RPMI7951 (cell line): ENCODE measurements at places on chromosomes 13 and 19. TPM values are rescaled to one million over a fixed set of nuclear protein-coding genes. Genes with fewer than 3 reads are reported as not detected.
A peak's percentile ranks its signal among the peaks of the same experiment; 100 is the strongest.

DNA sequence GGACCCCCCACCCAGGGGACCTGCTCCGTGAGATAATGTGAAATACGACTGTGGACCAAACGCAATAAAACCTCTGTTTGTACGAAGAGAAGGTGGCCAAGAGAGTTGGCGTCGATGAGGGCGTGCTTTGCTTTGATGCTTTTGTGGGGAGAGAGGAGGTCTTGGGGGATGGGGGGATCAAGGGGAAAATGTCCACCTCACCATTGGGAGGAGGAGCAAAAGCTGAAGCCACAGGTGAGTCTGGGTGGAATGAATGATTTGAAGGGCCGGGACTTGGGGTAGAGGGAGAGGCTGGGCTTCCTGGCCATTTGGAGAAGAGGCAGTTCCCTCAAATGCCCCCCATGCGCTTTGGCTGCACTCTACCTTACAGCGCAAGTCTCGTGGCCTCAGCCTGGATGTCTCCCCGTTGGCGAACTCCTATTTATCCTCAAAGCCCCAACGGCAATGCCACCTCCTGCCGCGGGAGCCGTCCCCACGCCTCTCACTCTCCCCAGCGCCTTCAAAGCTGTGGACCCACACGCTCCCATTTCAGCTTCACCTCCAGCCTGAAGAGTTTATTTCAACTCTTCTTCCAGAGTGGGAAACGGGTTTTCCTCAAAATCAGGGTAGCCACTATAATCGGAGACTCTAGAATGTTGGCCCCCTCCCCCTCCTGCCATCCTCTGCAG lies 795 bp upstream of the ABCA7 start:
- DNase-seq, result no peak

DNA sequence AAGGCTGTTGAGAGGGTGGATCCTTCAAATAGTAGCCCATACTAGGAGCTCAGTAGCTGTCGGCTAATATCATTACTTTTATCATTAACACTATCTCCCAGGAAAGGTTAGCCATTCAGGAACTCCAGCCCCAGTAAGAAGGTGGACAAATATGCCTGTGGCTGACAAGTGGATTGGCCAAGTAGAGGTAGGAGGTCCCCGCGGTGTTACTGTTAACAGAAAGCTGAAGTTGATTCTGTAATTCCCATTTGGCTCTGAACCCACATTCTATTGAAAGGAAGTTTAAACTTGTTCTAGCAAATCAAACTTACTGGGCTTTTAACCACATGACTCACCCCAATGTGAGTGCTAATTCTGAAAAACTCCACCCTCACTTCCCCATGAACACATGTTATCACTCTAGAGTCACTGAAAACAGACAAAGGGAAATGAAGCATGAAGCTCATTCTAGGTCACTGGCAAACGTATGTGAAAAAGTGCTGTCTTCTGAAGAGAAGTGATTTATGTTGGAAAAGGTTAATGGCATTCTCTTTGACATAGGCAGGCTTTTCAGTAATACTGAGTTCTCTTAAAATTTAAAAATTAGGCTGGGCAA lies 273.5 kb downstream of the FGF14 start:
- DNase-seq, result peak; percentile 93

DNA sequence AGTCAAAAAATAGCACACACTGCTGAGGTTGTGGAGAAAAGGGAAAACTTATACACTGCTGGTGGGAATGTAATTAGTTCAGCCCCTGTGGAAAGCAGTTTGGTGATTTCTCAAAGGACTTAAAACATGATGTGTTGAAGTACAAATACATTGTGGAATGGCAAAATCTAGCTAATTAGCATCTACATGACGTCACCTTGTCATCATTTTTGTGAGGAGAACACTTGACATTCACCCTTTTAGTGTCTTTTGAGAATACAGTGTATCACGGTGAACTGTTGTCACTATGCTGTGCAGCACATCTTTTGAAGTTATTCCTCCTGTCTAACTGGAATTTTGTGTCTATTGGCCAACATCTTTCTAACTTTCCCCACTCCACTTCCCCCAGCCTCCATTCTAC lies 5.6 kb downstream of the OR7A10 start:
- DNase-seq, result no peak

GRCh38 chr19:47331931-47332547 lies at the start of gene C5AR2:
TSS of gene C5AR2 (plus strand) at chr19:47332175. CDS start at chr19:47340800, 8,625 bp downstream.
- peak; percentile 43 for DNase-seq

- DNase-seq, result no peak
Observed at GRCh38 chr19:35774274-35775045, 904 bp upstream of the ARHGAP33 start.

DNA sequence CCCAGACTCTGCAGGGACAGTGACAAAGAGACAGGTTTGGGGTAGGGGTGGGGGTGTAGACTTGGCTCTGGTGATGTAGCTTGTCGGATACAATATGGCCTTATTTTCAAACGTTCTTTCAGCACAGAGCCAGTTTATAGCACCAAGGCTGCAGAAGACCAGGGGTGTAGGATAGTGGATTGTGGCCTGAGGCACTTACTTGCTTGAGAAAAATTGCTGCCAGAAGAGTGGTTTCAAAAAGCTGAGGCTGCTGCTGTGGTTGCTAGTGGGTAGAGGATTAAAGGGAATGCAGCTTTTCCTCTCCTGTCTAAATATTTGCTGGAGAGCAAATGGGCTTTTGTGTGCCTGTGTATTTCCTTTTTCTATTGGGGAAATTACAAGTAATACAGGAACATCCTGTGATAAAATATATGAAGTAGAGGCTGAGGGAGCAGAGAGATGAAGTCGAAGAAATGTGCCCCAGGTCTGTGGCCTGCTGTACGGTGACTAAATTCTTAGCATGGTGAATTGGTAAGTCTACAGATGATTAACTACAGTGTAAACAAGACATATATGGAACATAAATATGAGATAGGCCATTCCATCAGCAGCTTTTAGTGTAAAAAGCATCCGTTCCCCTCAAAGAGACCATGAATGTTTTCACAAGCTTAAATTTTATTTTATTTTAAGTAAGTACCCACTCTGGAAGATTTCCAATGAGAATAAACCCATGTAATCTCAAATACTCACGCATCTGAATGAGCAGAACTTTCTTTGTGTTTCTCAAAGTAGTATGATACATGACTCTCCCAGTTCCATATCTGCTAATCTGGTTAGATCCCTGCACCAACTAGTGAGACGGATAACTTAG lies 112.9 kb downstream of the LRCH1 start:
- DNase-seq, result peak; percentile 76

DNA sequence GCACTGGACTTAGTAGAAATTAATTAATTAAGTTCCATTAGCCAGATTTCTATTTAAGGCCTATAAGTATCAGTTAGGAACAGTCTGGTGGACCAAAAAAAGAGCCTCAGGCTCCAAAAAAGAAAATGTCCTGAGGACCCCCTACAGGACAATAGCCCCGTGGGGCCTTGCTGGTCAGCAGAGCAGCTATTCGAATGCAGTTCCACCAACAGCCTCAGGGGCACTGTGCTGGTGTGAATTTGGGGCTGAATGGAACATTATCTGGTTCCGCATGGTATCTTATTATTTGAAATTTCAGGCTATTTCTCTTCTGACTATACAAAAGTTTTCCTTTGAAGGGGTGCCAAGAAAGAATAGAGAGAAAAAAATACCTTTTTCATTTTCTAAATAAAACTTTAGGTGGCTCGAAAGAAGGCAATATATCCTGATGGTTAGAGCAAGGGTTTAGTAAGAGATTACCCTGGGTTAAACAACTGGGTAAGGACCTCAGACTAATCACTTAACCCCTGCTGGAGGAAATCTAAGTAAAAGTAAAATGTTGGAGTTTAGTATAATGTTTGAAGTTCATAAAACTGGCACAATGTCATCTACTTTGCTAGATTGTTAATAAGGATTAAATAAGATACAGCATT lies 147.2 kb downstream of the MIPEP start:
- peak; percentile 24 for DNase-seq

- DNase-seq, result no peak
Observed at GRCh38 chr13:88223958-88224357, 552.8 kb downstream of the SLITRK5 start.

DNA sequence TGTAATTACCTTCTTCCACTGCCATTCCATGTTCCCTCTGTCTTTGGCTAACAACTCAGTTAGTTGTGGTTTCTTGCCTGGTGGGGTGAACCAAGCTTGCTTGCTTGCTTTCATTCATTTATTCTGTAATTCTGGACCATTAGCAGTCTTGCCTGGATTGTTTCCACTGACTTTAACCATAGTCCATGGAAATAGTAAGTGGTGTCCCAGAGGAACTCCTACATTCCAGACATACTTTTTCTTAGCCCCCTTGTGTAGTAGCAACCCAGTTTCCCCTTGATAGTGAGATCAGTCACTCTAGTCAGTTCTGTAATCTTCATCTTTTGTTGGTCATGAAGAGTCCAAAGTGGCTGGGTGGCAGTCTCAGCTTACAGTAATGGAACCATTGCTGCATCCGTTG lies 23.2 kb downstream of the PDS5B start:
- peak; percentile 3 for DNase-seq

DNA sequence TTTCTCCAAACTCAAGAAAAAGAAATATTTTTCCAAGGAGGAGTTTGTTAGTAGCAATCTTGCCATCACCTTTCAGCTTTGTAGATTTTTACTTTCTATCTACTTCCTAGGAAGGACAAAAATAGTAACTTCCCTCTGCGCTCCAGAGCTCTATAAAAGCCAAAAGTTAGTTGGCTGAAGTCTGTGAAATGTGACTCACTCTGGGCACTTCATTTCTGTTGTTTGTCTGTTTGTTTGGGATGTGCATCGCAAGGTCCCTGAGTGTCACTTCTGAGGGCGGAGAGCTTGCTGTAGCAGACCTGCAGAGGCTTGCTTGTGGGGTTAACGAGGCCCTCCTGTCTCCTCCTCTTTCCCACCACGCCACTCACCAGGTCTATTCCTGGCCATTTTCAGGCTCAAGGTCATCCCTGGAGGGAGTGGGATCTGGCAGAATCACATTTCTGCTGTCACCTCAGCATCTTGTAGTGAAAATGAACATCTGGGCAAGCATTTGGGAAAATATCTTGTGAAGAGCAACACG lies 307.6 kb downstream of the GPC6 start:
- DNase-seq, result no peak

DNA sequence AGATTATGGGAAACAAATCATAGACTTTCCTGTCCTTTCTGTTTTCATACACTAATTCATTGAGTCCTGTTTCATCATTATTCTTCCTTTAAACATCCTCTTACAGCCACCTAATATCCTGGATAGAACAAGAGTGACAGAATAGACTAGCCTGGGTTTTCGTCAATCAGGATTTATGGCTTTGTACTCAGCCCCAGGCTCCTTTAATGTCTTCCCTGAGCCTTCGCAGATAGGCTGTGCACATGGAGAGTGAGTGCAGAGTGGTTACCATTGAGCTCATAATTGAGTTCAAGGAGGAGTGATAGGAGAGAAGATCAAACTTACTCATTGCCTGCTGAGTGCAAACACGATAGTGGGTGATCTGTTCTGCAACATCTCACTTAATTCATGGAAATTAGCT lies 304.9 kb downstream of the TDRD3 start:
- DNase-seq, result no peak

- DNase-seq, result no peak
Observed at GRCh38 chr19:50334741-50335421, 5.7 kb upstream of the KCNC3 start.

DNA sequence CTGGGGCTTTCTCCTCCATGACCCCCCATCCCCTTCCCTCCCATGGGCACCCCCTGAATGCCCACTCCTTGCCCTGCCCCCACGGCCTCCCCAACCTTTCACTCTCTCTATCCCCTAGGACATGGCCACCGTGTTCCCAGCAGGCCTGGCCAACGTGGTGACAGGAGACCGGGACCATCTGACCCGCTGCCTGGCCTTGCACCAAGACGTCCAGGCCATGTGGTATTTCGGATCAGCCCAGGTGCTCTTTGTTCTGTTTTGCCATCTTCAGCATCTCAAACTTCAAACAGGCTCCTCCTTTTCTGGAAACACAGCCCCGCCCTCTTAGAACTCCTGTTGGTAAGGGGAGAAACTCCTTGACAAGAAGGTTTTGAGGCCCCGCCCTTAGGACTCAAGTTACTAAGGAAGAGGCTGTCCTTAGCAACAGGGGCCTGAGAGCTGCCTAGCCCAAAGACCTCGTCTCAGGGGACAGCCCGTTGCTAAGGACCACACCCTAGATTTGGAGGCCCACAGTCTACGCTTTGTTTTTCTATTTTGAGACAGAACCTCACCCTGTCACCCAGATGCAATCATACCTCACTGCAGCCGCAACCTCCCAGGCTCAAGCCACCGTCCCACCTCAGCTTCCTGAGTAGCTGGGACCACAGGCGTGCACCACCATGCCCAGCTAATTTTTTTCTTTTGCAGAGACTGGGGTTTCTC lies 5.1 kb upstream of the FLT3LG start:
- peak; percentile 67 for DNase-seq

The ZNF43 gene
- 5.1 and 6.5 TPM in 2 replicates for total RNA-seq

The DKKL1 gene
- total RNA-seq, result 0.24 and 0.59 TPM in 2 replicates

The KCNK6 gene
- 0.12 and 0.29 TPM in 2 replicates for total RNA-seq

The MEIOSIN gene
- total RNA-seq, result 0.10 TPM in 1 of 2 replicates, not detected in the other

The CDX2 gene
- total RNA-seq, result not detected in 2 replicates

The JSRP1 gene
- total RNA-seq, result not detected in 2 replicates
